Neural crest cell (in vitro differentiated cells): ENCODE measurements at places on chromosomes 5 and 9. TPM values are rescaled to one million over a fixed set of nuclear protein-coding genes. Genes with fewer than 3 reads are reported as not detected.

DNA sequence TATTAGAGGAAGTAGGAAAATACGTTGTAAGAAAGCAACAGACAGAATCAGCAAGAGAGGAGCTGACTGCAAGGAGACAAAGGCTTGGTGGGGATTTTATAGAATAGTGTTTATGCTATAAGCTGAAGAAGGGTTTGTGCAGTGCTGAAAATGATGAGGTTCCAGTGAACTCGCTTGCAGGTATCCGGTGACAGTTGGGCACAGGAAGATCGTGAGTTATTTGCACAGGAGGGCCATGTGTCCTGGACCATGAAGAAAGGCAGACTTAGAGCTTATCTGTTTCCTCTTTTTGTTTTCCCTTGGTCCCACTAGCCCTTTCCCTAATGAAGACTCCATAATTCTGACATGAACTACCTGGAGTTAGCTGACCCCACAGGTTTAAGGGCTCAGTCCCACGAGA is 61.4 kb downstream of the NXNL2 start:
- no peak for DNase-seq

MYOT gene
- total RNA-seq, result not detected in 2 replicates

DNA sequence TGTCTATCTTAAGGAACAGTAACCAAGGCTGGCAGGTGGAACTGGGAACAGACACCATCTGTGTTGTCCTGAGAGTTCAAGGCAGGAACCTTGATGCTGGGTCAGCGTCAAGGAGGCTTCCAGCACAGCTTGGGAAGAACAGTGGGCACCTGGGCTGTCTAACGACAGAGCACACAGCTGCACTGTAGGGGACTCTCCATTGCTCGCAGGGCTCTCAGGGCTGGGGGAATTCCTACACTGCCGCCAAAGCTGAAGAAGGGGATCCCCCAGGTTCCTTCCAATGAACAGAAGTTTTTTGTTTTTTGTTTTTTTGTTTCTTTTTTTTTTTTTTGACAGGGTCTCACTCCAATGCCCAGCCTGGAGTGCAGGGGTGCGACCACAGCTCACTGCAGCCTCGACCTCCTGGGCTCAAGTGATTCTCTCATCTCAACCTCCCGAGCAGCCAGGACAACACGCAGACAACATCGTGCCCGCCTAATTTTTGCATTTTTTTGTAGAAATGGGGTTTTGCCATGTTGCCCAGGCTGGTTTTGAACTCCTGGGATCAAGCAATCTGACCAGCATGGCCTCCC is 81.9 kb downstream of the PTPN3 start:
- DNase-seq, result no peak

- no peak for DNase-seq
Measured at GRCh38 chr9:86046930-86047341, 52.4 kb downstream of the GOLM1 start.

- DNase-seq, result no peak
Measured at GRCh38 chr9:129063061-129063460, 17.9 kb upstream of the DOLPP1 start.
